ENCODE measurements at places on chromosomes 11 and 22.

GRCh38 chr22:33687464-33687863, 232.8 kb downstream of the LARGE1 start:
- DNase-seq: no peak

- DNase-seq: no peak
Measured at GRCh38 chr11:129312730-129313503, 62.7 kb upstream of the BARX2 start.

DNA sequence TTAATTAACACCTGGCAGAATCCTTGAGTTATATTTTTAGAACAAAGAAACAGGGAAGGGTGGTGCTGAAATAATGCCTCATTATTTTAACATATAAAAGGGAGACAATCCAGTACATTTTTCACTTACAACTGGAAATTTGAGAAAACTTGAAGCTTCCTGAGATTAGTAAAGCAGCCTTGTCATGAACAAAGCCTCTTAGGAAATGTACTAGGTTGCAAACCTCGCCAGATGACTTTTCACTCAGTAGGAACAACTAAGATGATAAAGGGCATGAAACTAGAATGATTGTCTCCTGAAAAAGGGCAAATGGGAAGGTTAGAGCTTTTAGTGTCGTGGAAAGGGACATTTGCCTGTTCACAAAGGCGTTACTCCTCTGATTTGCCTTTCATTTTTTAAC, 289.6 kb downstream of the ETS1 start:
- DNase-seq: no peak

GRCh38 chr11:119149018-119149785, at the start of gene ABCG4:
Gene ABCG4 (plus strand): TSS chr11:119149052. CDS start chr11:119149966, 914 bp downstream.
- DNase-seq: peak; percentile 12

DNA sequence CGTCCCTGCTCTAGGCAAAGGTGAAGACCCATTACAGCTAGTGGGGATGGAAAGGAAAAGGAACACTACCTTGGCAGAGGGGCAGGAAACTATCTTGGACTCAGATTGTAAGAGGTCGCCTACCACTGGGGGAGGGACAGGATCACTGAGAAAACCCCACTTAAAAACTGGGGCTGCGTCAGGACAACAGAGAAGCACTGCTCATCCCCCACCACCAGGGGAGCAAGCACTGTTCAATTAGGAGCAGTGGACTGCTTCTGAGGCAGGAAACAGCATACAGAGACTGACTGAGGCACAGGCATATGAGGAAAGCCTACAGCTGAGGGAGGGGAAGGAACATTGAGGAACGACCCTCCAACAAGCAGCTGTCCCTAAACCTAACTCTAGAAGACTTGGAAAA, 20.8 kb upstream of the DLAT start:
- no peak for DNase-seq

- DNase-seq: no peak
Measured at GRCh38 chr11:130223291-130223971, 63.8 kb downstream of the ST14 start.

- DNase-seq: no peak
Measured at GRCh38 chr11:79227308-79227707, 213.5 kb downstream of the TENM4 start.

Measured in T-helper 9 cell (primary cell).